Mesendoderm (in vitro differentiated cells): ENCODE measurements at places on chromosomes 16 and 17.

GRCh38 chr17:81607431-81607830, 29.5 kb downstream of the NPLOC4 start:
- no peak for DNase-seq

DNA sequence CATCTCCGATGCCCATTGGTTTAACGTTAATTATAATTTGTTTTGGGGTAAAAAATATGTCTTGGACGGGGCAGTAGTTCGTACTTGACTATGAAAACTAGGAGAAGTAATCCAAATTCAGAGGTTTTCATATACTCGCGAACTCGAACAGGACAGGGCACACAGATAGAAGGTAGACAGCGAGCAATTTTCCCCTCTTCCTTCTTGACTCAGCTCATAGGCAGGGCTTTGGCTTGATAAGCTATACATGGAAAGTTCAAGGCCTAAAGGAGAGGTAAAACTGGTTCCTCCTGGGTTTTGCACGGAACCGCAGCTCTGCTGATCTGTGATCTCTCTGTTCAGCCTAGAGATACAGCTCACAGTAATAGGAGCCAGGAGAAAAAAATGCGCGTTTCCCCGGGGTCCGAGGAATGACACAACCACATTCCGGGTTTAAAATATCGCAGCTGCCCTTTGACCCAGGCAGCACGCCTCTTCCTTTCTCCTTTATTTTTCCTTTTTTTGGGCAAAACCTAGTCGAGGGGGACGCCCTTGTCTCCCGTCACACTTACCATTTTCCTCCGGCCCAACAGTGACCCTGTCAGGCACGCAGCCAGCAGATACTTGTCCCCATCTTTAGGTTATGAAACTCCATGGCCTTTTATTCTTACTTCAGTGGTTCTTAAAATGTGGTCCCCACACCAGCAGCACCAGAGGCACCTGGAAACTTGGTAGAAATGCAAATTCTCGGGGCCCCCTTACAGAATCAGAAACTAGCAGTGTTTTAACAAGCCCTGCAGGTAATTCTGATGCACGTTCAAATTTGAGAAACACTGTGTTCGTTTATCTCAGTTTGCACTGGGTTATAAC, 1.7 kb upstream of the LASP1 start:
- DNase-seq: peak; percentile 77

DNA sequence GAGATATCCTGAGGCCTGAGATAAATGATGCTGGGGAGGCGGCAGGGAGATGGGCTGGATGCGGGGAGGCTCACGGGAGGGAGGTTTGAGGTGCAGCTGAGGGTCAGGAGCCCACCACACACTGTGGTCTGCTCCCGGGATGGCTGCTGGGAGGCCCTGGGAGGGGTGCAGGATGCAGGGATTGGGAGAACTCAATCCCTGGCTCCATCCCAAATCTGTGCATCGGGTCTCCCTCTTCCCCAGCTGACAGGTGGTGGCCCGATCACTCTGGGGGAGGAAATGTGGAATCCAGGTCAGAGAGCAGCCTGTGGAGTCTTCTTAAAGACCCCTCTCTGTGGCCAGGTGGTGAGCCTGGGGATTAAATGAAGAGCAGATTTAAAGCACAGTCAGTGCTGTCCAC, 12.0 kb downstream of the PHB1 start:
- DNase-seq: no peak

DNA sequence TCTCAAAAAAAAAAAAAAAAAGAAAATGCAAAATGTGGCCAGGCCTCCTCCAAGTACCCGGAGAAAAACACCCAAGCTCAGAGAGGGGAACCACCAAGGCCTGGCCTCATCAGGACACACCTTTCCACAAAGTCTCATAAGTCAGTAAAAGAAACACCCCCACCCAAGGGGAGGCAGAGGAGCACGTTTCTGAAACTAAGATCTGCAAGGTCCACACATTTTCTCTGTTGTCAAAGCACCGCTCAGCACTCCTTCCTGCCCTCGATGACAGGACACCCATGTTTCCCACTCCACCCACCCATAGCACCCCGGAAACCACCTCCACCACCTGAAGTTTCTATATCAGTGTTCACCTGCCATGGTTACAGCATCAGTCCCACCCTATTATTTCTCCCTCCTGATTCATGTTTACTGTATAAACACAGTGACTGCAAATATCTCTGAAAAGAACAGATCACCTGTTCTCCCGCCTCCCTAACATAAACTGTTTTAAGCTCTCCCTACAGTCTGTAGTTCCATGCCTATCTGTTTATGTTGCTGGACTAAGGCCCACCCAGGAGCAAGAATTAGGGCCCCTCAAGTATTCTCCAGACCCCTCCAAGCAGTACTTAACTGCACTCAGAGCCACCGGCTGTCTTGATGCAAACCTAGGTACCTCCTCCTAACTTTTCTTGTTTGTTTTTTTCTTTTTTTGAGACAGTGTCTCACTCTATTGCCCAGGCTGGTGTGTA, 2.0 kb downstream of the CORO7 start:
- DNase-seq: no peak

- peak; percentile 21 for DNase-seq
Observed at GRCh38 chr16:72875291-72876031, 172.5 kb downstream of the ZFHX3 start.

GRCh38 chr16:8998108-8998507, 34.4 kb upstream of the USP7 start:
- DNase-seq: no peak

DNA sequence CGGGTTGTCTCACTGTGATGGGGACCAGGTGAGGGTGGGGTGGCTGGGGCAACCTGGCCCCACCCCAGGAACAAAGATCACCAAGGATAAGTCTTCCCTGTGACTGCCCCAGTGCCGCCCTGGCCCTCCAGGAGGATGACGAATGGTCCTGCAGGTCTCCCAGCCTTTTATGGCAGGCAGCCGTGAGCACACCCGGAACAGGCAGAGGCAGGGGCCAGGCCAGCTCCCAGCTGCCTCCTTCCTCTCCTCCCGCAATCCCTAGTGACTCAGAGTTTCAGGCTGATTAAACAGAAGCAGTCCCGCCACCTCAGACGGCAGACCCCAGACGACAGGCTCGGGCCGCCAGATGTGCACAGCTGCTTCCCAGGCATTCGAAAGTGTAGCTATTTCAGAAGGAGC, 13.3 kb downstream of the JUP start:
- DNase-seq: peak; percentile 82

DNA sequence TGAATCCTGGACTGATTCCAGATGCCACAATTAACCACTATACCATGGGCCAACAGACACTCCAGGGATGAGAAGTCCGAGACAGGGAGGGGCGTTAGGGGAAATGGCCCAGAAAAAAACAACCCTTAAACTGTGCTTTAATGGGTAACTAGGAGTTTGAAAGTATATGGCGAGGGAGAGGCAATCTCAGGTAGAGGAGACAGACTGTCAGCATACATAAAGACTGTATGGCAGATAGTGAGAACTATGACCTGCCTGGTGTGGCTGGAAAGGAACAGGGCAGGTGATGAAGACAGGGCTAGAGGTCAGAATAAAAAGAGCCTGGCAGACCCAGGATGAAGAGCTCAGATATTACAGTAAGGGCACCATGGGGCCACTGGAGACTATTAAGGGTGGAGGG, 8.1 kb downstream of the ZZEF1 start:
- DNase-seq: no peak

DNA sequence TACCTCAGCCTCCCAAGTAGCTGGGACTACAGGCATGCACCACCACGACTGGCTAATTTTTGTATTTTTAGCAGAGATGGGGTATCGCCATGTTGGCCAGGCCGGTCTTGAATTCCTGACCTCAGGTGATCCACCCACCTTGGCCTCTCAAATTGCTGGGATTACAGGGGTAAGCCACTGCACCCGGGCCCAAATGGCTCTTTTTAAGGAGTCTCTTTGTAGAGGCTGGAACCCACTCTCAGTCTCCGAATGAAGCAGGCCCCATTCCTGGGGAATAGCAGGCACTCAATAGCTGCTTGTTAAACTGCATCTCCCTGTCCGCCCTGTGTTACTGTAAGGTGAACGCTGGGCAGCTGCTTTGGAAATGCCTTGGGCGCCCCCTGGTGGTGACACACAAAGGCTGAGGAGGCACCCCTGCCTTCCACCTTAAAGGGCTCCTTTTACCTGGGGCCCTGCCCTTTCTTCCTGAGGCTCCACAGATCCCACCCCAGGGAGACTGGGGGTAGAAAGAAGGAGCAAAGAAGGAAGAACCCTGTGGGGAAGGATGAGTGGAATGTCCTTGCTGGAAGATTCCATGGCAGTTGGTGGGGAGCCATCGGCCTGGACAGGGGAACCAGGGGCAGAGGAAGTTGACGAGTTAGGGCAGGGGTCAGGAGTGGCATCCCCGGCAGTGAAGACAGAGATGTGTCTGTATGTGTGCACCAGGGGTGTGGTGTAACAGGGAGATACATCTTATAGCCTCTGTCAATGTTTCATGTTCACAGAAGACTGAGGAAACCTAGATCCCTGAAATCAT, 6.1 kb upstream of the SP2 start:
- DNase-seq: peak; percentile 90

GRCh38 chr16:84416407-84417321, 48.3 kb downstream of the ATP2C2 start:
- DNase-seq: no peak

DNA sequence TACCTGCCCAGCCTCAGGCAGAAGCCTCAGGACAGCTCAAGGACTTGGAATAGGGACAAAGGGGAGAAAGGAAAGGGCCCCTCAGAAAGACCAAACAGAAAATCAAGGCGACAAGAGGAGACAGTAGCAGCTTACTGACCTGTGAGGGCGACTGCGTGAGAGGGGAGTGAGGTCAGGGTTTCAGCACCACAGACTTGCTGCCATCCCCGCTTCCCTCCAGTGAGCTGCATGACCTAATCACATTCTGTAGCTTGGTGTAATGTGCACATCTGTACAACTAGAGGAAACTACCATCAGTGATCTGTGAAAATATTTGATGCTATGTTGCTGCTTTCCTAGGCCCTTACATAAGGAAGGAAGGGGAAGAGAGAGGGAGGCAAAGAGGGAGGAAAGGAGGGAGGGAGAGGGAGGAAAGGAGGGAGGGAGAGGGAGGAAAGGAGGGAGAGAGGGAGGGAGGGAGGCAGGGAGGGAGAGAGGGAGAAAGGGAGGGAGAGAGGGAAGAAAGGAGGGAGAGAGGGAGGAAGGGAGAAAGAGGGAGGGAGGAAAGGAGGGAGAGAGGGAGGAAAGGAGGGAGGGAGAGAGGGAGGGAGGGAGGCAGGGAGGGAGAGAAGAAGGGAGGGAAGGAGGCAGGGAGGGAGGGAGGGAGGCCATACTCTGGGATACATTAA, 404.9 kb upstream of the CDH5 start:
- no peak for DNase-seq

- DNase-seq: no peak
Observed at GRCh38 chr16:29844575-29845331, 18.3 kb downstream of the CDIPT start.

- DNase-seq: no peak
Observed at GRCh38 chr16:66798161-66798560, 3.2 kb downstream of the TERB1 start.

DNA sequence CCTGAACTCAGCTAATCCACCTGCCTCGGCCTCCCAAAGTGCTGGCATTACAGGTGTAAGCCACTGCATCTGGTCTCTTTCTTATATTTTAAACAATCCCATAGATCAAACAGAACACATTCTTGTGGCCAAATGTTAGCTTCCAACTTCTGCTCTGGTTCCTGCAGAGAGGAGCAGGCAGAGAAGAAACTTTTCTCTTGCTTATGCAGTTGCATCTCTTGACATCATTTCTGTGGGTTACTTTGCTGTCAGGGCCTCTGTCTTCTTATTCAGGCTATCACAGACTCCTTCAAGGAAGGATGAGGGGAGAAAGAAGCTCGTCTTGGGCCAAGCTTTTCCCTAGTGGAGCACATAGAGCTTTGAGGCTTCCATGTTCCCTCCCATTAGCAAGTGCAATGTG, 7.8 kb downstream of the HSD17B2 start:
- DNase-seq: no peak

GRCh38 chr17:9842057-9842758, 16.5 kb downstream of the GLP2R start:
- DNase-seq: no peak

DNA sequence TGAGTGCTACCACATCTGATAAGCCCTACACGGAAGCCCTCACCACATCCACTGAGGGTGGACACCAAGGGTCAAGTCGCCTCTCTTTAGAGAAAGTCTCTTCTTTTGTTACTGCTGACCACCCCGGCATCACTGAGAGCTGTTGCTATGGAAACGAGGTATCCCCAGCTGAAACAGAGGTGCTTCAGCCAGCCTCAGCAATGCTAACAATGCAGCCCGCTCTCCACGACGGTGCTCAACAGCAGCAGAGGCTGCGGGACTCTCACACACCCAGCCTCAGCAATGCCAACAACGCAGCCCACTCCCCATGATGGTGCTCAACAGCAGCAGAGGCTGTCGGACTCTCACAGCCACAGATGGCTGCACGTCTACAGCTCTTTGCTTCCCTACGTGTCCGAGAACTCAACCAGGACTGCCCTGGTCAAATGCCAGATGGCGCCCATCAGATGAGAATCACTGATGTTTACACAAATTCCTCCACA, 41.4 kb downstream of the VPS53 start:
- peak; percentile 76 for DNase-seq

DNA sequence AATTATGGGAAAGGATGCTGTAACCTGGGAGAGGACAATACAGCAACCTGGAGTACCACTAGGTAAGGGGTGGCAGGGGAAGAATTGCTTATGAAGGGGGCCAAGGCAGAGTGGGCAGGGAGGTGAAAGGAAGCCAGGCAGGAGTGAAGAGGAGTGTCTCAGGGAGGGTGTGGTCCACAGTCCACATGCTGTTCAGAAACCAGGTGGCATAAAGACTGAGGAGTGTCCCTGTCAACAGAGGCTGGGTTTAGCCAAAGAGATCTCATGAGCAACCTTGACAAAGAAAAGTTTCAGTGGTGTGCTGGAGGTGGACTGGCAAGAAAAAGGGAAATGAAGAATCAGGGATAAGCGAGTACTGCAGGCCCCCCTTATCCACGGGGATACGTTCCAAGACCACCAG, 88.4 kb downstream of the SPACA3 start:
- no peak for DNase-seq

GRCh38 chr16:82083710-82084353, 48.8 kb downstream of the HSD17B2 start:
- no peak for DNase-seq
